Activated naive CD4-positive, alpha-beta T cell (primary cell): ENCODE measurements at places on chromosomes 3 and 15.

DNA sequence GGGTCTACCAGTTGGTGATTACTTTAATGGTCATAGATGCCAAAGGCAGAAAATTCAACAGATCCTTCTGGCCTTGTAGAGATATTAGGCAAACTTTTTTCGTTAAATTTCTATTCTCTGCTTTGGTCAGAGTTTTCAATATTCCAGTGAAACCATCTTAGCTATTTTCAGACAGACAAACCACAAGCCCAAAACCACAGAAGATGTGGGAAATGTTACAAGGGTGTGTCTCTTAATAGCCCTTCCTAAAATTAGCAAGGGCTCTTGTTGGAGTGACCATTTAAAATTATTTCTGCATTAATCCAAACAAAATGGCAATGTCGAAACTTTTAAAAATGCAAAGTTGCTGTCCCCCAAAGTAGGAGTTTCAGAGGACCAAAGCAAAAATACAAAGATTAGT, 102.8 kb downstream of the ARRDC4 start:
- DNase-seq = no peak

- DNase-seq = no peak
Measured at GRCh38 chr3:17195192-17195611, 310.4 kb downstream of the PLCL2 start.

DNA sequence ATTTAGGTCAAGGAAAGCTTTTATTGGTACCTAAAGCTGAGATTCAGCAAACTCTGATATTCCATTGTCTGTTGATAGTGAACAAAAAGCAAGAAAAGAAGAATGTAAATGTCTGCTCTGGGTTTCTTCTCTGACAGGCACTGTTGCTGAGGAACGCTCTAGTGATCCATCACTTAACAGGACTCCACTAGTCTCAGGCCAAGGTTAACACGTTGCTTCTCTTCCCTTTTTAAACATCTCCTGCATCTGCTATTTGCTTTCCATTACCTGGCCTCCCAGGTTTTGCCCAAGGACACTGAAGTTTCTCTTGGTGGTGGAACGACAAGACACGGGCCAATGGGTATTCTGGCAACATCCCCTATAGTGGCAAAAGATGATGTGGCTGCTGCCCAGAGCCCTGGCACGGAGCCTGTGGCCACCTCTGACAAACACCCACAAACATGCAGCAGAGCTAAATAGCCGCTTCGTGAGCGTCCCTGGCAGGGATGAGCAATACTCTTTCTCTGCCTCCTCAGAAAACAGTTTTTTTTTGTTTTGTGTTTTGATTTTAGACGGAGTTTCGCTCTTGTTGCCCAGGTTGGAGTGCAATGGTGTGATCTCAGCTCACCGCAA, 97.8 kb upstream of the AKAP13 start:
- DNase-seq = no peak

GRCh38 chr3:156675830-156676767, 1.7 kb downstream of the TIPARP start:
- DNase-seq = no peak

GRCh38 chr3:54071601-54072000, 50.8 kb upstream of the CACNA2D3 start:
- no peak for DNase-seq

- no peak for DNase-seq
Measured at GRCh38 chr3:16801223-16801622, 83.5 kb upstream of the PLCL2 start.

- no peak for DNase-seq
Measured at GRCh38 chr15:60760646-60761504, 281.9 kb upstream of the ICE2 start.
